ENCODE measurements at places on chromosomes 16 and 17.

DNA sequence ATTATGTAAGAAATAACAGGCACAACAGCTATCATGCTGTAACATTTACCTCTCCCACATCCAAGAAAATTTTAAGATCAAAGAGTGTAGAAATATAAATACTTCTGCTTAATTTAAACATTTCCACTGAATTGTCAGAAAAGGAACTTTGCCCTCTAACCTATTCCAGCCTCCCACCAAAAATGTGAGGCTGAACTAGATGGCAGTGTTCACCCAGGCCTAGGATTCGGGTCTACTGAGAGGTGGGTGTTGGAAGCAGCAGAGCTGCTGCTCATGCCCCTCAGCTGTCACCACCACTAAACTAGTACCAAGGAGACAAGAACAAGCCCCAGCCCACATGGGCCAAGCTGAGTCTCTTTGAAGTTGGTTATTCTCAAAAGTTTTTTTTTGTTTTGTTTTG lies 11.3 kb downstream of the CIAPIN1 start:
- no peak for DNase-seq

GRCh38 chr17:79148584-79148983 lies 74.0 kb downstream of the ENGASE start:
- DNase-seq: no peak

DNA sequence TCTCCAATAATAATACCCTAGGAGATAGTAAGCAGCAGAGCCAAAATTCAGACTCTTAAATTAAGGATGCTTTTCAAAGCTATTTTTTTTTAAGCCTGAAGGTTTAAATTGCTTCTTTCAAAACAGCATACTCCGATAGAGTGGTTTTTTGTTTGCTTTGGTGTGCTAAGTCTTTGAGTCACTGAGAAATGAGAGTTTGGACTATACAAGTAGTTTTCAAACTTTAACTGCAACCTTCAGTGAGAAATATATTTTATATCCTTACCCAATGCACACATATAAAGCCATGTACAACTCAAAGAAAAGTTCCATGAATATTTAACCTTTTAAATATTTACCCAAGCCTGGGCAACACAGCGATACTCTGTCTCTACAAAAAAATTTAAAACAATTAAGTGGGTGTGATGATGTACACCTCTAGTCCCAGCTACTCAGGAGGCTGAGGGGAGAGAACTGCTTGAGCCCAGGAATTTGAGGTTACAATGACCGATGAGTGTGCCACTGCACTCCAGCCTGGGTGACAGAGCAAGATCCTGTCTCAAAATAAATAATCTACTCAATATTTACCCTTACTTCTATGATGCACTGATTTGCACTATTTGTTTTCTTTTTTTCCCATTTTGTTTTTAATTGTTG lies 19.2 kb downstream of the DCUN1D3 start:
- no peak for DNase-seq

DNA sequence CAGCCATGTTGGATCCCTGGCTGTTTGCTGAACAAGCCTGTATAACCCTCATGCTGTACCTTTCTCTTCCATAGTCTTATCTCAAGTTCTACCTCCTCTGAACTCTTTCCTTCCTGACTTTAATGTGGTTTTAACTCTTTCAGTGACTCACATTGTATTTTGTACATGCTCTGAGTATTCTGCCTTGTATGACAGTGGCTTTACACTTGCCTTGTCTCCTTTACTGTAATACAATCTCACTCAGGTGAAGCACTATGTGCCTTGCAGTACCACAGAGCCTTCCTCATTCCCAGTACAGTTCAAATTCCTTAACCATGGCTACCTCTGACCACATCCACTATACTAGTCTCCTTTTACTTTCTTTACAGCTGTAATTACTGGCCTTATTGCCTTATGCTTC lies 14.1 kb downstream of the PSMD11 start:
- no peak for DNase-seq

- DNase-seq: no peak
Measured at GRCh38 chr17:61237275-61237674, 162.4 kb upstream of the TBX2 start.

- no peak for DNase-seq
Measured at GRCh38 chr17:50172936-50173334, 7.1 kb downstream of the SGCA start.

GRCh38 chr16:53715023-53715384 lies 11.0 kb downstream of the FTO start:
- DNase-seq: no peak

GRCh38 chr16:69924777-69925191 lies 26.4 kb upstream of the CLEC18A start:
- peak; percentile 93 for DNase-seq

- no peak for DNase-seq
Measured at GRCh38 chr17:19361326-19361725, 1.2 kb downstream of the B9D1 start.

GRCh38 chr17:50499270-50499669 lies 9.0 kb upstream of the MYCBPAP start:
- no peak for DNase-seq

DNA sequence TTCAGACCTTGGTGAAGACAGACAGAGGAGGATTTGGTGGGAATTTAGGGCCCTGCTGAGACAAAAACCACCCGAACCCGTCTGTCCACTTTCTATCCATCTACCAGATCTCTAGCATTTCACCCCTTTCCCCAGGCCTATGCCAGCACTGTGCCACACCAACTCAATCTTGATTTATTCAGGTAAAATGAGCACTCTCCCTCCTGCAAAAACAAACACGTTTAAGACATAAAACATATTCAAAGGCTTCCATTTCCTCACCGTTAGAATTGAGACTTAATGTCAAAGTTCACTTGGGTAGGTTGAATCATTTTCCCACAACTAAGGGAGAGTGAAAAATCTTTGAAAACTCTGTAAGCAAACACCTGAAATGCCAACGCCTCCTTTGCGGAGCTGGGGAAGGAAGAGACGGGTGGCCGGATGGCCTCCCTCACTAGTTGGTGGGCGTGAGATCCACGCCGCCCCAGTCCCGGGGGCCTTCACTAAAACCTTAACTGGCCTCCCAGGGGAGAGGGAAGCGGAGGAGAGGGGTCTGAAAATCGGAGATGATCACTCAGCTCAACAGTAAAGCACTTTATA lies 862 bp downstream of the DCAKD start:
- peak; percentile 35 for DNase-seq

DNA sequence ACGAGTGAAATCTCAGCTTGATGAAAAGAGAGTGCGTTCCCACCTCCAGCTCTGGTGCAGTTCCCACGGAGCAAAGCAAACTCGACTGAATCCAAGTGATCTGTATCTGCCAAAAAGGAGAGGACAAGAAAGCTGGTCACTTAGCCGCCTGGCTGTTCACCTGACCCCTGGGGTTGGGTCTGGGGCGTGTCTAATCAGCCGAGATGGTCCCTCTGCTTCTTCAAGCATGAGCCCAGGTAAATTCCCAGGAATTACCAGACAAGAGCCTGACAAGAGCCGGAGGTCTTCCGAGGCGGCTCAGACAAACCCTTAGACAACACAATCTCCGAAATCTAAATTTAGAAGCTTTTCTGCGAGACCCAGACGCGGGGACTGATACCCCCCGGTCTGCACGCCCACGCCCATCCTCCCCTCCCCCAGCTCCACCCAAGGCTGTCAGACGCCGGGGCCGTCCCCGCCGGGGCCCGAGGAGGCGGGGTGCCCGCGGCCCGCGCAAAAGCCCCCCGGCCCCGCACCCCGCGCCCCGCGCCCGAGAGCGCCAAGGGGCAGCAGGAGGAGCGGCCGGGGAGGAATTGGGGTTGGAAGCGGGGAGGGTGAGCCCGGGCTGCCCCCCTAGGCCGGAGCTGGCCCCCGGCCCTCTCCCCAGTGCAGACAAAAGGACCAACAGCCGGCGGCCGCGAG lies 674 bp downstream of the ZNF821 start:
- no peak for DNase-seq

GRCh38 chr17:41592601-41593305 lies 6.1 kb upstream of the KRT14 start:
- no peak for DNase-seq

GRCh38 chr17:29918922-29919856 lies 10.8 kb downstream of the SSH2 start:
- DNase-seq: peak; percentile 92

GRCh38 chr17:38504216-38504615 lies 76.0 kb downstream of the ARHGAP23 start:
- no peak for DNase-seq

- DNase-seq: no peak
Measured at GRCh38 chr16:11651796-11652195, 16.5 kb upstream of the SNN start.
